ENCODE measurements at places on chromosomes 4 and X.

- no peak for DNase-seq
These were observed 8.8 kb downstream of the TMEM255A start for GRCh38 chrX:120302434-120302833.

DNA sequence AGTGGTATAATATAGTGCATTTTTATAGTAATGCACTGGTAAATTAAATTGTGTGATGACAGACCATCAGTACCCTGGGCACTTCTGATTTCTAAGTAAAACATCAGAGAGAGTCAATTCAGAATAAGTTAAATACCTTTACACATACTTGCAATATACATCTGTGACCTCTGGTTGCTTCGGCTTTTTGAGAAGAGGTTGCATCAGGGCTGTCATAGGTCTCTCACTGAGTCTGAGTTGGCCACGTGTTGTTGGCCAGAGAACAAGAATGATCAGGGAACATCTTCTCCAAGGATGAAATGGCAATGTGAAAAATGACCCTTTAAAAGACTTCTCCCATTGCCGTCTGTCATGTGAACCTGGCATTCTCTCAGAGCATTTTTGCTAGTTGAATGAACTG is 36.9 kb upstream of the PUDP start:
- no peak for DNase-seq

GRCh38 chr4:164935363-164935762 is 42.1 kb downstream of the TRIM61 start:
- DNase-seq: no peak

DNA sequence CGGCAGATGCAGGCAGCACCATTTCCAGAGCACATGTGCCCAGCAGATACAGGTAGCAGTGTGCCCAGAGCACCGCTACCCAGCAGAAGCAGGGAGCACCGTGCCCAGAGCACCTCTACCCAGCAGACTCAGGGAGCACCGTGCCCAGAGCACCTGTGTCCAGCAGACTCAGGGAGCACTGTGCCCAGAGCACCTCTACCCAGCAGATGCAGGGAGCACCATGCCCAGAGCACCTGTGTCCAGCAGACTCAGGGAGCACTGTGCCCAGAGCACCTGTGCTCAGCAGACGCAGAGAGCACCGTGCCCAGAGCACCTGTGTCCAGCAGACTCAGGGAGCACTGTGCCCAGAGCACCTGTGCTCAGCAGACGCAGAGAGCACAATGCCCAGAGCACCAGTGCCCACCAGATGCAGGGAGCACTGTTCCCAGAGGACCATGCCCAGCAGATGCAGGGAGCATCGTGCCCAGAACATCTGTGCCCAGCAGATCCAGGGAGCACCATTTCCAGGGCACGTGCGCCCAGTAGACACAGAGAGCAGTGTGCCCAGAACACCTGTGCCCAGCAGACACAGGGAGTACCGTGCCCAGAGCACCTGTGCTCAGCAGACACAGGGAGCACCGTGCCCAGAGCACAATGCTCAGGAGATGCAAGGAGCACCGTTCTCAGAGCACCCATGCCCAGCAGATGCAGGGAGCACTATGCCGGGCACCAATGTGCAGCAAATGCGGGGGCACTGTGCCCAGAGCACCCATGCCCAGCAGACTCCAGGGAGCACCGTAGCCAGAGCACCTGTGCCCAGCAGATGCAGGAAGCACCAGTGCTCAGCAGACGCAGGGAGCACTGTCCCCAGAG is 236.4 kb downstream of the DHRSX start:
- no peak for DNase-seq

DNA sequence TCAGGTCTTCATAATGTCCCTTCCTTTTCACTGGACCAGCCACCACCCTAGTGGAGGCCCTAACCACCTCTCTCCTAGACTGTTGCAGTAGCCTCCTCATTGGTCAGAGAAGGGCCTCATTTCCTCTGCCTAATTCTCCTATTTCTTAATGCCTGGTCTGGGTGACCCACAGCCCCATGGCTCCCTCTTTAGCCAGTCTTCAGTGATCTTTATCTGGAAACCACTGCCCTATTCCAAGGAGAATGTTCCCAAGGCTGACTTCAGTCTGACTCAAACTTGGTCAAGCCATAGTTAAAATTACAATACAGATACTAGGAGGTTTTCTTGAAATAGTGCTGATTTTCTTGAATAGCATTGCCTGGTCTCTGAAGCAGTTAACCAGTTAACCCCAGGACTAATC is 53.6 kb upstream of the PRPS1 start:
- DNase-seq: peak; percentile 62

DNA sequence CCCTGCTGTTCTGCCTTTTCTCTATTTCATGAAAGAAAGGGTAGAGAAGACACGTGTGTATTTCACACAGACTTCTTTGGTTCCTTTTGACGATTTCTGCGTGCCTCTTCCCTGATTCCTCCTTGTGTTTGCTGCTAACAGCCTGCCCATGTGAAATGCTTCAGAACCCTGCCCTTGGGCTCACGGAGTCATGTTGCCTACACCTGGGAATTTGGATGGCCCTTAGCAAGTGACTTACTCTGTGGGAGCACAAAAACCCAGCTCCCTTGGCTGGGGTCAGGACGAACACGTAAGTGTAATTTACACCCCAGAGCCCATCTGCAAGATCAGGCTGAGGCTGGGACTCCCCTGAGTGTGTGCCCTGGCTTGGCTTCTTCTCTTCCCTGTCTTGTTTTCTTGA is 220.3 kb upstream of the BCOR start:
- DNase-seq: no peak

DNA sequence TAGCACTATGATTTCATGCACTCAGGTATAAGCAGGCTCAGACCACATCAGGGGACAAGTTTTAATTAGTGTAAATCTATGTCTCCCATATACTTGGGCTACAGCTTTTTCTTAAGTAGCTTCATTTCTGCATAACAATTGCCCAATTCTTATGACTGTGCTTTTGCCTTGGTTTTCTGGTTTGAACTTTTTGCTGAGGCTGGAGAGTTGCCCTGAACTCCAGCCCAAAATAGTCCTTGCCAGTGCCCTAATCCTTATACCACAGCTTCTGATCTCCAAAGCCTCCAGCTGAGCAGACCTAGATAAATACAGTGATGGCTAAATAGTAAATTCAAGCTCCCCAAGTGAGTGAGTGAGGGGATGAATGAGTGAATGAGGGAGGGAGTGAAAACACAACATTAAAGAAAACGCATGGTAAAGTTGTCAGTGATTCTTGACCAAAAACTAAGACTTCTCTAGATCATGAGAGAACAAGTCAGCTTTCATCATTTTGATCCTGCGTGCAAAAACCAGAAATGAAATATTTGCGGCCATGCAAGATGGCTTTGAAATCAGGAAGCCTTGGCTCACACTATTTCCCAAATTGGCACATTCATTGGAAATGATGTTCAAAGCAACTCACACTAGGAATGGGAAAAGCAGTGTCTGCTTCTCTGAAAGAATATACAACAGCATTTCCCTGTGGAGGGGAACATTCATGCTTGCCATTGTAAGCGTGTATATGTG is 437.1 kb upstream of the CTSO start:
- peak; percentile 44 for DNase-seq

DNA sequence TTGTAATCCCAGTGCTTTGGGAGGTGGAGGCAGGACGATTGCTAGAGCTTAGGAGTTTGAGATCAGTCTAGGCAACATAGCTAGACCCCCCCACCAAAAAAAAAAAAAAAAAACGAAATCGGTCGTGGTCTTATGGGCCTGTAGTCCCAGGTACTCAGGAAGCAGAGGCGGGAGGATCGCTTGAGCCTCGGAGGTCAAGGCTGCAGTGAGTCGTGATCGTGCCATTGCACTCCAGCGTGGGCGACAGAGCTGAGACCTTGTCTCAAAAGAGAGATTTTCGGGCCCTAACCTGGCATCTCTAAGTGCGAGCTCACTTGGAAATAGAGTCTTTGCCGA is 7.0 kb upstream of the LETM1 start:
- no peak for DNase-seq

DNA sequence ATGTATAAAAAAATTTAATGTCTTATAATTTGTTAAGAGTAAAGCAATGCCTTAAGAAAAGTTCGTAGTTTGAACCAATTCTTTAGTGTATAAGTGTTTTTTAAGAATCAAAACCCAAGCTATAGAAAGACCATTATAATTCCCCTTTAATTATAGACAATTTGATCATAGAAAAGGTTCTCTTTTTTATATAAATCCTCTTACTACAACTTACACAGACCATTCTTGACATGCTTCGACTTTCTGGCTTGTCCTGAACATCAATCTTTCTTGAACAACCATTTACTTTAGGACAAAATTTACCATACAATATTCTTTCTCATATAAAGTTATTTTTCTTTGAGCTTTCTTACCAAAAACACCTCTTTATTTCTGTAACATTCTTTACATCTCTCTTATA is 330.5 kb upstream of the SPANXN1 start:
- DNase-seq: no peak

DNA sequence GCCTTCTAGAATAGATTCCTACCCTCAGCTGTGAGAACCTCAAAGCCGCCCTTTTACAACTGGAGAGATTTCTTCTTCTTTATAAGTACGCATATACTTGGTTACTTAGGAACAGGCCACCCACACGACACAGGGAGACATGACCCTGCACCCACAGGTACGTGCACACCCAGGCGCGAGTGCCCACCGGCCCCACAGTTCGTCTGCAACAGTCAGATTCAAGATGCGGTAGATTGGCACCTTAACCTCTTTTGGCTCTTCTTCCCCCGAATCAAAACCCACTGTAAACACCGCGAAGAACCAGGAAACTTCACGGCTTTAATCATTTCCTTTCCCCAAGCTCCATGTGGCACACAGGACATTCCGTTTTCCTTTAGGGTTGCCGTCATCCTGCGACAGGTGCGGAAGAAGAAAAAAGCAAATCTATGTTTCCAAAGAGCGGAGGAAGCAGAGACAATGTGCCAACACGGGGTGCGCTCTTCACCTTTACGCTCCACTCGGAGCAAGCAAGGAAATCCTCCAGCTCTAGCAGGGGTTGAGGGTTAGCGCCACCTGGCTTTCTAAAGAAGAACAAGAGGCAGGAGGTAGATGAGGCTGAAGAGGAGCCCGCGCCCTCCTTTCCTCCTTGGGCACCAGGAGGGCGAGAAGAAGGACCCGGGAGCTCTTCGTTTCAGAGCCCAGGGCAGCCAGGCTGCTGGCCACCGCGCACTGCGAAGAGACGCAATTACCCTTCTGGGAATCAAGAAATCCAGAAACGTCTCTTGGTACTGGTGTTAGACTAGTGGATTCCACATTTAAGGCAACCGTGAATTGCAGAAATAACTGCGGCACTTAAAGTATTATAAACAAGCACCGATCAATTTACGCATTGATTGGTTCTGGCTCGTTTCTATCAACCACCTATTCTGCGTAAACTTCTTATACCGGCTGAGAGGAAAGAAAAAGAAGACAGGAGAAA is 35.7 kb downstream of the HAND2 start:
- DNase-seq: peak; percentile 52

DNA sequence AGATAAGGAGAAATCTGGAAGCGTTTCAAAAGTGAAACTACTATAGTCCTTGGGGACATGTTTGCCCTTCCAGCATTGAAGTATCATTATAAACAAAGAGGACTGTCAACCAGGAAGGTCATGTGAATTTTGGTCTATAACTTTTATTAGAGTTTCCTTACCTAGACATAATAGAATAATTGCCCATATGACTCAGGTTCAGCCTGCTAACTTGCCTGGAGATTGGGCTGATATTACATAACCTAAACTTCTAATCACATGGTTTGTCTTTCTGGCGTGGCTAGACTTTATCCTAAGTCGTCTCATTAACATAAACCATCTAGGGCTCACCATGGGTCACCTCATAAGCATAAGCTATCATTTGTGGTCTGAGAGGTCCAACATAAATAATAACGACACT is 775.9 kb downstream of the CENPC start:
- no peak for DNase-seq

GRCh38 chr4:145541346-145541745 is 59.7 kb downstream of the SMAD1 start:
- DNase-seq: no peak

- DNase-seq: no peak
These were observed 1.8 kb downstream of the TLL1 start for GRCh38 chr4:165874791-165875371.

GRCh38 chrX:15448010-15448639 is 45.0 kb downstream of the PIR start:
- DNase-seq: peak; percentile 57

DNA sequence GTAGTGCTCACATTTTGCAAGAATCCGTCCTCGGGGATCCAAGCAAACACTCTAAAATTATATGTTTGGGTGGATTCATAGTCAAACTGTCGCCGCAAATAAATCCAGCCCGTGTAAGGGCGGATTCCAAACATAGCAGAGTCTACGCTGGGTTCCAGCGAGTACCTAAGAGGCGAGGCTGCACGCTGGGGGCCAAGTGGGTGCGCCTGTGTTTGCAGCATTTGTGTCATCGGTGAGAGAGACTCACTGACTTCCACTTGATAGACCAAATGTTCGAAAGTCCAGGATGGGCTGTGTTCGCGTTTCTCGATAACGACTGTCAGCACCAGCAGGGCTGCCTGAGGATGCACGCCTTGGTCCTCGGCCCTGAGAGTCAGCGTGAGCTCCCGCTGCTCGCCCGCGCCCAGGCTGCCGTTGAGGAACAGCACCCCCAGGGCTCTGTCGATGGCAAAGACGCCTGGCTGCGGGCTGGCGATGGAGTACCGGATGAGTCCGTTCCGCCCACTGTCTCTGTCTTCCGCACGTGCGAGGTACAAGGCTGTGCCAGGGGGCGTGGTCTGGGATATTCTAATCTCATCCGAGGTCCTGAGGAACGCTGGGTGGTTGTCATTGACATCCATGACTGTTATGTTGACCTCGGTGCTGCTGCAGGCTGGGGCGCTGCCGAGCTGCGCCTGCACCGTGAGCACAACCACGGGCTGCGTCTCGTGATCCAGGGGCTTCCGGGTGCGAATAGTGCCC is 158.7 kb downstream of the DCHS2 start:
- no peak for DNase-seq

DNA sequence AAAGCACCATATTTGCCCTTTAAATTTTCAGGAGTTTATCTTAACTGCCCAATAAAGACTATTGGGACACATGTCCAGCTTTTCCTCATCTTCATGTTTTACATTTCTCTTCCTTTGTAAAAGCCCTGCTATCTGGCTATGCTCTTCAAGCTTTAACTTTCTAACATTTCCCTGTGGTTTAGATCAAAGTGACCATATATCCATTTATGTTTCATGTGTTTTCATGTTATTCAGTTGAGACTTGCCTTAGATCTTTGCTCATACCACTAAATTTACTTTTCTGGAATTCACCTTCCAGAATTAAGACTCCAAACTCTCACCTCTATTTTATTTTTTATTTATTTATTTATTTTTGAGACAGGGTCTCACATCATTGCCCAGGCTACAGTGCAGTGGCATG is 78.5 kb downstream of the EFHC2 start:
- no peak for DNase-seq

GRCh38 chr4:185830263-185830994 is 18.4 kb upstream of the SORBS2 start:
- no peak for DNase-seq

GRCh38 chr4:7652451-7652881 is 217.7 kb upstream of the PSAPL1 start:
- DNase-seq: peak; percentile 52

GRCh38 chrX:108091878-108092291 is 307 bp downstream of the ATG4A start:
- no peak for DNase-seq
